SJCRH30 (cell line): ENCODE measurements at places on chromosomes 16 and 17.
A peak's percentile ranks its signal among the peaks of the same experiment; 100 is the strongest.

- peak; percentile 85 for DNase-seq
Observed at GRCh38 chr17:79082311-79083190, 7.9 kb downstream of the ENGASE start.

GRCh38 chr17:49506282-49506681 lies 11.2 kb downstream of the NGFR start:
- DNase-seq = no peak

DNA sequence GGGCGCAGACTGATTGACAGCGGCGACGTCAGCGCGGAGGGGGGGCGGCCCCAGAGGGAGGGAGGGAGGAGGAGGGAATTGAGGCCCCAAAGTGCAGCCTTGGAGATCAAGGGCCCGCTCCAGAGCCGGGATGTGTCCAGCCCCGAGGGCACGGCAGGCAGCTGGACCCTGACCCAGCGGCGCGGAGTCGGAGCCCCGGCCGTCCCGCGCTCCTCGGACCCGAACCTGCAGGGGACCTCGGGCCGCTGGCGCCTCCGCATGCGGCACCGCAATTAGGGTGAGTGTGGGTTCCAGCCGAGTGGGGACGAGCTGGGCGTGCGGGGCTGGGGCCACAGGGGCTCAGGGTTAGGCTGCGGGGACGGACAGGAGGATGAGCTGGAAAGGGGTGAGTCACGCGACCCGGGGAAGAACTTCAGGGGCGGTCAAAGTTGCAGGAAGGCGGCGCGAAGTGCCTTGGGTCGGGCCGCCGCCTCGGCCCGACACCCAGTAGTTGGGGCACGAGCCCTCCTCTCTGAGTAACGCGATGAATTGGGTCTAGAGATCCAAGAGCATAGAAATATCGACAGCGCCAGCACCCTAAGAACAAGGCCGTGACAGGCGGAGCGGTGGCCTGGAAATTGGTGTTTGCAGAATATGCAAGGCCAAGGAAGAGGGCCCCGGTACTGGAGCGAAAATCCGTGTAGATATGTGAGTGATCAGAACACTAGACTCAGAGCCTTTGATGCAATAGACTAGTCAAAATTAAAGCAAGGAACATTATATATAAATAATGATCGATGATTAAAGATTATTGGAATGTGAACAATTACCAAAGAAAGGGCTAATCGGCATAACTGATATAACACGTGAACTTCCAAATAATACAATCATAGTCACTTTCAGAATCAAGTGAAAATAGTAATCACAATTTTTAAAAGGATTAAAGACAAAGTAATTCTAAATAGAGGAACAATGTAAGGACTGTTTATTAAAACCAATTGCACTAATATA lies at the start of gene TBX4:
TBX4 (plus strand) TSS at position 122 of the 990 bp plus-strand sequence. CDS start 4,069 bp downstream, outside the sequence.
- no peak for DNase-seq

- DNase-seq = no peak
Observed at GRCh38 chr16:88638323-88639230, at the start of gene IL17C. IL17C (plus strand) TSS chr16:88638572; CDS start chr16:88638642, 70 bp downstream.

- no peak for DNase-seq
Observed at GRCh38 chr16:16007743-16008111, 58.3 kb downstream of the ABCC1 start.

GRCh38 chr17:19372011-19372370 lies 6.3 kb upstream of the MAPK7 start:
- DNase-seq = no peak

DNA sequence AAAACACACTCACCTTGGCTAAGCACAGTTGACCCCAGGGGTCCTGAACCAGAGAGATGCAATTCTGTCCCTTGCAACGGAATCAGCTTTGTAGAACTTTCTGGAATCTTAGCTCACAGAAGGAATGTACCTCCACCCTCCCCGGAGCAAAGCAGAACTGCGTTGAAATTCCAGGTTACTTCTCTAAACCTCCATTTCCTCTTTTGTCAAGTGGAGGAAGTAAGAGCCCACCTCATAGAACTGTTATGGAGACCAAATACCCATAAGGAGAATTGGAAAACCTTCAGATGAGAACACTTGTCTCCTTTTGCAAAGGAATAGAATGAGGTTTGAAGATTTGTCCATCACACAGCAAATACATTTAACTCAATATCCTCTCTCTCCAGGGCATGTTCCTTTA lies 86.6 kb upstream of the RBBP6 start:
- no peak for DNase-seq

DNA sequence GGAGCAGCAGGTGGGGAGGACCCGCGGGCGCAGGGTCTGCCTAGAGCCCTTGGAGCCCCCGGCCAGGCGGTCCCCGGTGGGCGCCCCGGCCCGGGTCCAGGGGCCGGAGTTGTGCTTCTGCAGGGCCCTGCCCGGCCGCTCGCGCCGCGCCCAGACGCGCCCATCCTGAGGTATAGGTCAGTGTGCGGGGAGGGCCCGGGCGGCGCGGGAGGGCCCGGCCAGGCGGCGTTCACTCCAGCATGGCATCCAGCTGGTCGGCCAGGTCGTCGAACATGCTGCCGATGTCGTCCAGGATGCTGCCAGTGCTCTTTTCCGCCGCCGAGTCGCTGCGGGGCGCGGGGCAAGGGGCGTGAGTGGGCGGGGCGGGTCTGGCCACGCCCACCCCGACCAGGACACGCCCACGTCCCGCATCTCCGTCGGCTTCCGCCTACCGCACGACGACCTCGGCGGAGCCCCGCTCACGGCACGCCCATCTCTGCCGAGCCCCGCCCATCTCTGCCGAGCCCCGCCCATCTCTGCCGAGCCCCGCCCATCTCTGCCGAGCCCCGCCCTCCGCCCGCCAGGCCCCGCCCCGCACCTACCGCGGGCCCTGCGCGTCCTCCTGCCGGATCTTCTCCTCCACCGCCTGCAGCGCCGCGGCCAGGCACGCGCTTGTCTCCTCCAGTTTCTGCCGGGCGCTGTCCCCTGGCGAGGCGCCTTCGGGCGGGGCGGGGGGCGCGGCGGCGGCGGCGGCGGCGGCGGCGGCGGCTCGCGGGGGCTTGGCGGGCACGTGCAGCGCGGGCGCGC lies 17.9 kb downstream of the CASKIN1 start:
- DNase-seq = no peak

DNA sequence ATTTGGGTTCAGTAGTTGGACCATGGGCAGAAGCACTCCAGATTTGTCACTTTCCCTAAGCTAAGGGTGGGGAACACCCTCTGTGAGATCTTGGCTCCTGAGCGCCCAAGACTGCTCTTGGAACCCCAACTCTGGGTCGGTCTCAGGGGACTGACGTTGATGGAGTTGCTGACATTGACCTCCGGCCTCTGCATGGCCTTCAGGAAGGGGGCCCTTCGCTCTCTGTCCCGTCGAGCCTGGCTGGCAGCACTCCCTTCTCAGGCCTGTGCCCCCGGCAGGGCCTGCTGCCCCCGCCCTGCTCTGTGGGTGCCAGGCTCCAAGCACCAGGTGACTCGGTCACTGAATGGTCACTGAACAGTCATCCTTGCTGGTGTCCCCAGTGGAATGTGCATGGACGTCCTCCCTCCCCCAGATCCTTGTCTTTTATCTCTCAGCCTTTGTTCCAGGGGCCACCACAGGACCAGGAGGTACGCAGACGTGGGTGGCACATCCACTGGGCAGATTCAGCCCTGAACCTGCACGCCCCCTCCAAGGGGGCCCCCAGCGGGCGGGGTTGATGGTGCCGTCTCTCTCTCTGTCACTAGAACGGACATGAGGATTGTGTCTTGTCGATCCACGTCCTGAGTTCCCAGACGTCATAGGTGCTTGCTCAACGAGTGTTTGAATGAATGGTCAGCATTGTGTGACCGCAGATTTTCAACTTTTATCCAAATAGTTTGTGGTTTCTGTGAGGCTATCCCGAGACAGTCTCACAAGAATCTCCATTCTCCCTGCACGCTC lies 314.5 kb downstream of the SEC14L1 start:
- no peak for DNase-seq

DNA sequence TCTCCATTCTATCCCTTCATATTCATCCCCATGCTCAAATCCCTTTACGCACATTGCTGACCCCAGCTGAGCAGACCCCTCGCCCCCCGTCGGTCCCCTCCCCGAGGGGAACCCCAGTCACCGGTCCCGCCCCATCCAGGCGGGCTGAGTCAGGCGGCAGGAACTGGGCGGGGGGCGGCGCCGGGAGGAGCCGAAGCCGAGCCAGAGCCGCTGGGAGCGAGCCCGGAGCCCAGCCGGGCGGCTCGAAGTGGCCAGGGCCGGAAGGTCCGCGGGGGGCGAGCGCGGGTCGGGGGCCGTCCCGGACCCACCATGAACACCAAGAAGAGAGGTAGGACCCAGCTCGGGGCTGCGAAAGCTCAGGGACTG lies 8.6 kb downstream of the RIPOR1 start:
- no peak for DNase-seq

DNA sequence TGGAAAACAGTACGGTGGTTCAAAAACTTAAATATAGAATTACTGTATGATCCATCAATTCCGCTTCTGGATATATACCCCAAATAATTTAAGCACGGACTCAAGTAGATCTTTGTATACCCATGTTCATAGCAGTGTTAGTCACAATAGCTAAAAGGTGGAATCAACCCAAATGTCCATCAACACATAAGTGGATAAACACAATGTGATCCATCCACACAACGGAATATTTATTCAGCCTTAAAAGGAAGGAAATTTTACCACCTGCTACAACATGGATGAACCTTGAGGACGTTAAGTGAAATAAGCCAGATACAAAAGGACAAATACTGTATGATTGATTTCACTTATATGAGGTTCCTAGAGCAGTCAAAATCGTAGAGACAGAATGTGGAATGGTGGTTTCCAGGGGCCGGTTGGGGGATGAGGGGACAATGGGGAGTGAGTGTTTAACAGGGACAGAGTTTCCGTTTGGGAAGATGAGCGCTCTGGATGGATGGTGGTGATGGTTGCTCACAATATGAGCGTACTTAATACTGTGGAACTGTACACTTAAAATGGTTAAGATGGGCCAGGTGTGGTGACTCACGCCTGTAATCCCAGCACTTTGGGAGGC lies 5.4 kb upstream of the RNF222 start:
- no peak for DNase-seq

GRCh38 chr17:55521186-55521585 lies 9.9 kb upstream of the SMIM36 start:
- DNase-seq = no peak

- DNase-seq = peak; percentile 77
Observed at GRCh38 chr17:38704606-38705522, at the start of gene MLLT6. MLLT6 (plus strand) TSS chr17:38705273; CDS start chr17:38705633, 360 bp downstream.

- no peak for DNase-seq
Observed at GRCh38 chr16:22673421-22673831, 140.5 kb upstream of the HS3ST2 start.

- no peak for DNase-seq
Observed at GRCh38 chr17:35241520-35241919, 1.4 kb upstream of the SLFN5 start.

DNA sequence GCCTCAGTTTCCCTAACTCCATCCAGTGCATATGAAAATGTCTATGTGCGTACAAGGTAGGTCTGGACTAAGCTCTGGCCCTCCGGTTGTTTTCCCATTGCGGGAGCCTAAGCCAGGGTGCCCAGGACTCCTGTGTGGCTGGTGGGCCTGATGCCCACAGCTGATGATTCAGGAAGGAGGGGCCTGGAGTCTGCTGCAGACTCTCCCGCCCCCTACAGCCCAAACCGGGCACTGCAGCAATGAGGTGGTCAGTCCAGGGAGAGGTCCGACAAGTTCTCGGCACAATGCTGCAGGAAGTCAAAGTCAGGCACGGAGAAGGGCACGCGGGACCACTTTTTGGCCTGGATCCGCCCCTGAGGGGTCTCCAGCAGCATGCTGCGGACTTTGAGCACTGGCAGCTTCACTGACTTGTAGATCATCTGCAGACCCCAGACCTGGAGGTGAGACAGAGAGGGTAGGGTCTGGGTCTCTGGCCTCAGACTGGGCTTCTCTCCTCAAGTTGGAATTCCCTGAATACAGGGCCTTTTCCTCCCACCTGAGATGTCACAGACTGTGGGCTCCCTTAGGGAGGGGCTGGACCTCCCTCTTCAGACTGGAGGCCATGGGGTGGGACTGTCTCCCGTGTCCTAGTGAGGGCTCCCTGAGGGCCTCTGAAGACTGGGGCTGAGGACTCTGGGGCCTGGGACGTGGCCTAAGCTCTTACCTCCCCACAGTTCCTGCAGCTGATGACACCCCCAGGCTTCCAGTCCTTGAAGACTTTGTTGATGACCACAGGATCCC lies 3.4 kb upstream of the ZNF385C start:
- DNase-seq = peak; percentile 93

GRCh38 chr17:44502598-44503146 lies 534 bp downstream of the GPATCH8 start:
- DNase-seq = no peak

DNA sequence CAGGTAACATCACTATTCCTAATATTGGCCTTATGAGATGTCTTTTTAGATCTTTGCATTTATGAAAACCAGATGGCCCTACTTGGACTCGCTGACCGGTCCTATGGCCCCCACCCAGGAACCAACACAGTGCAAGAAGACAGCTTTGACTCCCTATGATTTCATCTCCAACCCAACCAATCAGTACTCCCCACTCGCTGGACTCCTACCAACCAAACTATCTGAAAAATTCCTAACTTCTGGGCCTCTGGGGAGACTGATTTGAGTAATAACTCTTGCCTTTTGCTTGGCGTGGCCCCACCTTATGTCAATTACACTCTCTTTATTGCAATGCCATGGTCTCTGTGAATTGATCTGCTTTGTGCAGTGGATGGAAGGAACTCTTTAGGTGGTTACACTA lies 828.9 kb downstream of the CDH11 start:
- DNase-seq = no peak

- no peak for DNase-seq
Observed at GRCh38 chr16:85588562-85589503, 24.3 kb upstream of the GSE1 start.

GRCh38 chr17:12866244-12866643 lies 76.9 kb downstream of the ARHGAP44 start:
- no peak for DNase-seq
